ENCODE measurements at places on chromosomes 3 and 15.
A peak's percentile ranks its signal among the peaks of the same experiment; 100 is the strongest.

- no peak for DNase-seq
Observed at GRCh38 chr3:123325766-123326256, 123.1 kb downstream of the ADCY5 start.

GRCh38 chr15:101625980-101626379 is 26.2 kb downstream of the TM2D3 start:
- no peak for DNase-seq

DNA sequence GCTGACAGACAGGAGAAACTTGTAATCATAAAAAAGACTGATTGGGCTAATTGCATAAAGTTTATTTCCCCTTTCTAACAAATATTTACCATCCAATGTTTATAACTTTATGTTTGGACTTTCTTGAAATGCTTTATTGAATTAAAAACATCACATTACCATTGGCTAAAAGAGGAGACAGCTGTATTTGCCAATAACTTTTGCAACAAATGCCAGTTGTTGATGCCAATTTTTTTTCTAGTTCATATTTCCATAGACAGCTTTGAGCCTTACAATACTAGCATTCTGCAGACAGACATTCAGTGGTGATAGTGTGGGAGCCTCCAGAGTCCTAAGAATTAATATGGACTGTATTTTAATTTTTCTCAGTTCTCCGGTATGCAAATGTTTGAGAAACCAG is 198.4 kb downstream of the ADAMTS17 start:
- no peak for DNase-seq

DNA sequence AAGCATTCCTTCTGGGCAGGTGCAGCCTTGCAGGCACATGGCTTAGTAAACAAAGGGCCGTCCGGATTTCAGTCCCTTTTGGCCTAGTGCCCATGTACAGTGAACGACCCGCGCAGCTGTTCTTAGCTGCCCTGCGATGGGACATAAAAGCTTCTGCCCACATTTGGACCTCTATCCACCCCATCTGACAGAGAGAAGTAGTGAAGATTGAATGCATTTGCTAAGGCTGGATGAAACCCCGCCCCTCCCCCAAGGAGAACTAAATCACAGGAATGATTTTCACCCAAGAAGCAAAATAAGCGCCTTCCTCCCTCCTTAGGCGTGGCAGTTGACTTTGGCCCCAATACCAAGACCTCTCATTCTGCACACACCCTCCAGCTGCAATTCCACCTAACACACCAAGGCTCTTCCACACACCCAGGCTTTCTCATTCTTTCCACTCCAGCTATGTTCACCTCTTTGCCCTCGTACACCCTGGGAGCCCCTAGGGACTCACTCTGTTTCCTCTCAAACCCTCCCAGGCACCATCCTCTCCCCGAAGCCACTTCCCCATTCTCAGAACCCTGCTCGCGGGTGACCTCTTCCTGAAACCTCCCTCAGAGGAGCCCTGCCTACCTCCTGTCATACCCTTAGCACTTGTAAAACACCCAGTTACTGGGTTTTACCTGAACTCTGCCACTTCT is 14.1 kb upstream of the HRH1 start:
- DNase-seq: peak; percentile 38

GRCh38 chr15:45454814-45455213 is 67.7 kb downstream of the SLC30A4 start:
- no peak for DNase-seq

- peak; percentile 95 for DNase-seq
Observed at GRCh38 chr3:178900029-178900646, 171.5 kb downstream of the ZMAT3 start.

- DNase-seq: no peak
Observed at GRCh38 chr15:92438471-92438870, 44.8 kb downstream of the ST8SIA2 start.

DNA sequence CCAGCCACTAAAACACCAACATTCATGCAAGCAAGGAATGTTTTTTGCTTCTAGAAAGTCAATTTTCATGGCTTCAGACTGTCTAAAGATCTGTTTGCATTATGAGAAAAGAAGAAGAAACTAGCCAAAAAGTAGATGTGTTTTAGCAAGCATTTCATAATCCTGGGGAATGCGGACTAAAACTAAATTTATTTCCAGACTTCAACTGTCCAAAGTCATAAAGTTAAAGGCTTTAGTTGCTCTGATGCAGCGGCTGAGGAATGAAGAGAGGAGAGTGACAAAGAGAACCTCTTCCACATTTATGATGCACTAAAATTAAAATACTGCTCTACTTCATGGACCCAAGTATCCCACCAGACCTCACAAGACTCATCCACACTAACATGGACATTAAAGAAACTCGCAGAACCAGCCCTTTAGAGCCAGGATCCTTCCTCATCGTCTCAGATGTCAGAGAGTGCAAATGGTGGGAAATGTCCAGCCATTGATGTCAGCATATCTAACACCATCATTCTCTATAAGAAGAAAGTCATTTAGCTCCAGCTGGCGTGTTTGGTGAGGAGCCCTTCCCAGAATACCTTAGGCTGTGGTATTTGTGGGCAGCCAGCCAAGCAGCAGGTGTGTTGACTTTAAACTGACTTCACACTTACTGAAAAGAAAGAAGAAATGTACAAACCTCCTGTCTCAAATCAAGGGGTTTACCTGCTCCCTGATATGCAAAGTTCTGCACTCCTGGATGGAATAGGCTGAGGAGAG is 17.4 kb downstream of the FYCO1 start:
- peak; percentile 2 for DNase-seq

- no peak for DNase-seq
Observed at GRCh38 chr3:72437661-72438406, 410.4 kb downstream of the SHQ1 start.

DNA sequence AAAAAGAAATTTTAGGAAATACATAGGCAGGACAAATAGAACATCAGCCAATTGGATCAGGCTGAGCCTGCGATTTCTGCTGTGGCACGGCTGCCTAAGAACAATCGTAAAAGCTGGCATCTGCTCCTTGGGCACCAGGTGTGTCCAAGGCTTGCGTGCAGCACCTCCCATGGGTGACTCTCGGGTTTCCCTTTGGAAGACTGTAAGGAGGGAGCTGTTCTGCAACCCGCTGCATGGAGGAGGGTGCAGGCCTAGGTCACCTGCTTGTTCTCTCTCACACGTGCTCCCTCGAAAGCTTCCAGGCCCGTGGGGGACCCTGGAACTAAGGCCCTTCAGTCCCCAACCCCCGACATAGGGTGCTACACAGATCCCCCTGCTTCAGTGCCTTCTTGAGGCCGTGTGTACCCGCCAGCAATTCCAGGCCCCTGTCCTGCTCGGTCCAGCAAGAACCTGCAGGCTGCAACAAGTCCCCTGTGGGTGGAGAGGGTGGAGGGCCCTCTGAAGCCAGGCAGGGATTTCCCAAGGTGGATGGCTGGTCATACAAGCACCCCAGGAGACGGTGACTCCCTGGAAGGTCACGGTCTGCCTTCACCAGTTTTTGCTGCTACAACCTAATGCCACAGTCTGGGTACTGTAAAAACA is 3.4 kb downstream of the GP9 start:
- no peak for DNase-seq

- no peak for DNase-seq
Observed at GRCh38 chr15:95872366-95872771, 458.1 kb upstream of the NR2F2 start.

GRCh38 chr3:147380977-147381376 is 25.4 kb downstream of the ZIC4 start:
- no peak for DNase-seq

- DNase-seq: no peak
Observed at GRCh38 chr3:143731320-143731719, 116.9 kb downstream of the SLC9A9 start.

DNA sequence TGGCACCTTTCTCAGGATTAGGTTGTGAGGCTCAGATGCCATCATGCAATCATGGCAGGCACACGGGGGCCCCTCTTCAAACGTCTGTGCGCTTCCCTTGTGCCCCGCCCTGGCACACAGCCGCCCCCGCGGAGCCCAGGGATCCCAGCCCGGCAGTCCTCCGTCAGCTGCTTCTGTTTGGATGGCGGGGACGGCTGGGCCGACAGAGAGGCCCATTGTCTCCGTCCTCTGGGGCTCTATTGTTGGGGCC is 849 bp upstream of the HDAC11 start:
- DNase-seq: no peak

DNA sequence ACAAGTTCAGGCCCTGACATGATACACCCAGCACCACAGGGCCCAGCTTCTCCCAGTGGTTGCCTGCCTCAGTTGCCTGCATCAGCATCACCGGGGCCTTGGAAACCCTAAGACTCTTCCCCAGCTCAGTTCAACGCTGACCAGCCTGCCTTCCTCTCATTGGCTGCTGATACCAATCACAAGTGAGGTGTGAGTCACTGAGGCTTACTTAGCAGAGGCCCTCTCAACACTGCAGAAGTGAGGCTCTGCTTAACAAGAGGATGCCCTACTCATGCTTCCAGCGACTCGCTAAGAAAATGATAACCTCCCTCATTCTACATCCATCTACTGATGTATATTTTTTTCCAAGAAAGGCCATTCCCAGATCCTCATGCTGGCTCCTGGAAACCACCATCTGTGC is 151.9 kb downstream of the ADAMTS17 start:
- no peak for DNase-seq

DNA sequence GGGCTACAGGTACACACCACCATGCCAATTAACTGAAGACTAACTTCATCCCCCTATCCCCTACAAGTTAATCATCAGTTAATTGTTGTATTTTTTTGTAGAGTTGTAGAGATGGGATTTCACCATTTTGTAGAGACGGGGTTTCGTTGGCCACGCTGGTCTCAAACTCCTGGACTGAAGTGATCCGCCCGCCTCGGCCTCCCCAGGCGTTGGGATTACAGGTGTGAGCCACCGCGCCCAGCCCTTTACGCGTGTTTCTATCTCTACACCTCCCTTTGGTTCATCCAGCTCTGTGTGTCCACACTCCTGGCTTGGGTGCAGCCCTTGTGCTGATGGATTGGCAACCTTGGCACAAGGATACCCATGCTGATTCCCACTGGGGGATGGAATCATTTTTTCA is 258.8 kb downstream of the FAM43A start:
- DNase-seq: no peak

GRCh38 chr3:183324083-183324482 is 71.0 kb downstream of the B3GNT5 start:
- no peak for DNase-seq

- no peak for DNase-seq
Observed at GRCh38 chr3:43073116-43073835, 32.6 kb downstream of the POMGNT2 start.

DNA sequence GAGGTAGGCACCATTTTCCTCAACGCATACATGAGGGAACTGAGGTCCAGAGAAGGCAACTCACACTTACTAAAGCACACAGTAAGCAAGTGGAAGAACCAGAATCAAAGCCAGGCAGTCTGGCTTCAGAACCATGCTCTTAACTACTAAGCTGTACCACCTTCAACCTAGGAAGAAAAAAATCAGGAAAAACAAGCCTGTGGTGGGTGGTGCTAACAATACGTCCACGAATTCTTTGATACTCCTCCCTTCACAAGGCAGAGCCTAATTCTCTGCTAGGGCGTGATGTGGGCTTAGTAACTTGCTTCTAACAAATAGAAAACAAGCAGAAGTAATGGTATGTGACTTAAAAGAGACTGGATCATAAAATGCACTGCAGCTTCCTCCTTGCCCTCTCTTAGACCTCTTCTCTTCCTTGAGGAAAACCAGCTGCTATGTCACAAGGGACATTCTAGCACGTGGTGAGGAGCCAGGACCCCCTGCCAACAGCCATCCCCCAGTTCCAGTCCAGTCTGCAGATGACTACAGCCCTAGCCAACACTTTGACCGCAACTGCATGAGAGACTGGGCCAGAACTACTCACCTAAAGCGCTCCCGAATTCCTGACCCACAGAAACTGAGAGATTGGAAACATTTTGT is 36.9 kb downstream of the HACD2 start:
- DNase-seq: no peak

DNA sequence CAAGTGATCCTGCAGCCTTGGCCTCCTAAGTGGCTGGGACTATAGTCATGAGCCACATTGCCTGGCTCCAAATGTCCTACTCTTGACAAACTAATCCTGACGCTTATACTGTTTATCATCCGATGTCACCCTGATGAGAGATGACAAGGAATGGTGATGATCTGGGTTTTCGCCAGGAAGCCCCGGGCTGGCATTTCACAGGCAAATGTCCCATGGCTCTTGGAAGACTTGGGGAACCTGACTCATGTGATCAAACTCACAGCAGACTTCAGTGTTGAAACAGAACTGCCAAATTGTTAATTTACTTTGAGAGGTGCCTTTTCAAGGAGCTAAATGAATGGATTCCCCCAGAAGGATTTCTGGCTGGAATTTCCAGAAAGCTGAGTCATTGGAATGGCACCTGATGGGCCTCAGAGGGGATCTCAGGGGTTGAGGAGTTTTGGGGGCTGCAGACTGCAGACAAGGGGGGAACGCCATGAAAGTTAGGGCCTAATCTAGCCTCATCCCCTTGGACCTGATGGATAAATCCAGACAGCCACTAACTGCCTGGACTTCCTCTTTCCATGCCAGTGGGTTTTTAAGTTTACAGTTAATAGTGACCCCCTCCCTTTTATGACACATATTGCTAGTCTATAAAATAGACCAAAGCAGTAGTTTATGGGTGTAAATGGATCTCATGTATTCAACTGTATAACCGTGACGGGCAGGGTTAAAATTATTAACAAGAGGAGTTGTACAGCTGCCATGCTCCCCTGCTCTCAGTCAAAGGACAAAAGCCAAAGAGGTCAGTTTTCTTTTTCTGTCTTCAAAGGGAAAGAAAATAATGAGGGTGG is 146.6 kb downstream of the CHSY1 start:
- no peak for DNase-seq

- no peak for DNase-seq
Observed at GRCh38 chr15:96338766-96339618, 8.5 kb downstream of the NR2F2 start.

- DNase-seq: no peak
Observed at GRCh38 chr3:9115336-9115735, 134.1 kb downstream of the SRGAP3 start.

DNA sequence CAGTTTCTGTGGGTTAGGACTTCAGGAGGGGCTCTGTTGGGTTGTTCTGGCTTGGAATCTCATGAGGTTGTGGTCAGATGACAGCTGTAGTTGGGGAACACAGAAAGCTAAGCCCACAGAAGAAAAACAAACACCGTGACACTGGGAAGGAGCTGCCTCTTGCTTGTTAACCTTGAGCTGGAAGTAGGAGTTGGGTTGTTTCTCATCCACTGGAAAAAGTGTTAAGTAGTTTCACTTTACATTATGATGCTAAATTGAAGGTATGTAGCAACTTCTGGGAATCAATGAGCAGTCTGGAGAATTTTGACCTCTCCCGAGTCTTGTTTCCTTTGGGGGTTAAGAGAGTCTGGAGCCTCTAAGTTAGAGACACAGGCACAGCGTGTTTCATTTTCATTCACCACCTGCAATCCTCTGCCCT is 20.4 kb downstream of the HACD3 start:
- no peak for DNase-seq

- DNase-seq: no peak
Observed at GRCh38 chr15:85551221-85551832, 170.9 kb downstream of the AKAP13 start.

GRCh38 chr3:7865611-7866010 is 636.0 kb upstream of the LMCD1 start:
- DNase-seq: no peak

- DNase-seq: no peak
Observed at GRCh38 chr3:140097874-140098635, 163.1 kb downstream of the CLSTN2 start.

- DNase-seq: no peak
Observed at GRCh38 chr3:124886168-124887056, 753 bp downstream of the ITGB5 start.

- no peak for DNase-seq
Observed at GRCh38 chr3:53554559-53555067, 60.2 kb downstream of the CACNA1D start.

- no peak for DNase-seq
Observed at GRCh38 chr15:34470091-34470490, 32.5 kb upstream of the GOLGA8A start.

GRCh38 chr3:71066849-71067261 is 516.7 kb downstream of the FOXP1 start:
- no peak for DNase-seq
